ENCODE measurements at places on chromosomes 16 and 17.

DNA sequence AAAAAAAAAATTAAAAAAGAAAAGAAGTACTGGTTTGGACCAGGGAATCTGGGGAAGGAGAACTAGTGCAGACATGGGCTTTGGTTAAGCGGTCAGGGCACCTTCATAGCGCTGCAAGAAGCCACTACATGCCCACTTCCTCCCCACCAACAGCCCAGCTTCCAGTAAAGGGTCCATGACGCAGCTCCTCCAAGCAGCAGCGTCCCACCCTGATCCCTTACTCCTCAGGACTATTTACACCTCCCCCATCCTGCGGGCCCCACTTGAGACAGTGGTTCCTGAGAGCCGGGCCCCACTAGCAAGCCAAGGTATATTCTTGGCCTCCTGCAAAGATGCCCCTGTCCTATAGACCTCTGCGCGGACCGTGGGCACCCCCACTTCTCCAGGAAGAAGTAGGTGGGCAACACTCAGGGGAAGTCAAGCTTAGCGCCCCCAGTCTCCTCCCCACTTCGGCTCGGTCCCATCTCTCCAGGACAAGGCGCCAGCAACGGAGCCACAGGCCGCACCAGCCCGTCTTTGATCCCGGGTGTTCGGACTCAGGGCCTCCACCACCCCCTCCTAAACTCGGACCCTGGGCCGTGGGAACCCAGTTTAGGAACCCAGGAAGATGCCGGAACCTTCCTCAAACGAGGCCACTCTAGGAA, 913 bp upstream of the PRR14 start:
- DNase-seq = no peak

GRCh38 chr17:68127914-68128313, 92.4 kb downstream of the KPNA2 start:
- DNase-seq = no peak

DNA sequence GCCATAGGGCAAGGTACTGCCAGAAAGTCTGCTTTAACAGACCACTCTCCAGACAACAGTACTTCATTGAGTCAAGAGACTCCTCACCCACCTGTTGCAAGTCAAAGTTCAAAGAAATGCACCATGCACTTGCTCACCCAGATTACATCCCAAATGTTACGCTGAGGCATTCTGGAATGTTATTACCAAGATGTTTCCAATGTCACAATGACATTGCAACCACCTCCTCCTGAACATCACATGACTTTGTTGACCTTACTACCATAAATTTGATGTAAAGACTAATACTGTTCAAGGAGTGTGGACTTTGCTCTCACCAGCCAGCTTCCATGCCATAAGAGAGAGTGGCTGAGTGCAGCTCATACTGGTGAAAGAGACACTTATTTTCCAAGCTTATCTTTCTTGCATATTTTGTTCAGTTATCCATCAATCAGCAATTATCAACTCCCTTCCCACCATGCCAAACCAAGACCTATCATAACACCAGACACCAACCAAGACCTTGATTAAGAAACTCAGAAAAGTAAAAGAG, 58.5 kb upstream of the BCAR1 start:
- DNase-seq = no peak

GRCh38 chr16:89275837-89276720, 58.6 kb downstream of the ZNF778 start:
- no peak for DNase-seq

GRCh38 chr17:34756637-34757021, 177.2 kb downstream of the TMEM132E start:
- DNase-seq = no peak

DNA sequence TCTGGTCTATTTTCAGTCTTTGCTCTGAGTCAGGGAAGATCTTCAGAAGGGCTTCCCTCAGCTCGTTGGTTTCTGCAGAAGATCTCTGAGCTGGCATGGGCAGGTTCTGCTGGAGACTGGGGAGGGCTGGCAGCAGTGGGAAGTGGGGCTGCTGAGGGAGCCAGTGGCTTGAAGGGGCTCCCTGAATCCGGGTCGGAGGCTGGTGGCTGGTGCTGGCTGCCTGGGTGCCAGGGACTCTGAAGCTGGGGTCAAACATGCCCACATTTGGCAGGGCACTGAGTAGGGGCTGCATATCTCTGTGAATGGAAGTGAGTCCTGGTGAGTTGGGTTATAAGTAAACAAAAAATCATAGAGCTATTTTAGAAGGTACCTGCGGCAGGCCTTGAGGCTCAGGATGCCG, 67.0 kb downstream of the N4BP1 start:
- DNase-seq = no peak

DNA sequence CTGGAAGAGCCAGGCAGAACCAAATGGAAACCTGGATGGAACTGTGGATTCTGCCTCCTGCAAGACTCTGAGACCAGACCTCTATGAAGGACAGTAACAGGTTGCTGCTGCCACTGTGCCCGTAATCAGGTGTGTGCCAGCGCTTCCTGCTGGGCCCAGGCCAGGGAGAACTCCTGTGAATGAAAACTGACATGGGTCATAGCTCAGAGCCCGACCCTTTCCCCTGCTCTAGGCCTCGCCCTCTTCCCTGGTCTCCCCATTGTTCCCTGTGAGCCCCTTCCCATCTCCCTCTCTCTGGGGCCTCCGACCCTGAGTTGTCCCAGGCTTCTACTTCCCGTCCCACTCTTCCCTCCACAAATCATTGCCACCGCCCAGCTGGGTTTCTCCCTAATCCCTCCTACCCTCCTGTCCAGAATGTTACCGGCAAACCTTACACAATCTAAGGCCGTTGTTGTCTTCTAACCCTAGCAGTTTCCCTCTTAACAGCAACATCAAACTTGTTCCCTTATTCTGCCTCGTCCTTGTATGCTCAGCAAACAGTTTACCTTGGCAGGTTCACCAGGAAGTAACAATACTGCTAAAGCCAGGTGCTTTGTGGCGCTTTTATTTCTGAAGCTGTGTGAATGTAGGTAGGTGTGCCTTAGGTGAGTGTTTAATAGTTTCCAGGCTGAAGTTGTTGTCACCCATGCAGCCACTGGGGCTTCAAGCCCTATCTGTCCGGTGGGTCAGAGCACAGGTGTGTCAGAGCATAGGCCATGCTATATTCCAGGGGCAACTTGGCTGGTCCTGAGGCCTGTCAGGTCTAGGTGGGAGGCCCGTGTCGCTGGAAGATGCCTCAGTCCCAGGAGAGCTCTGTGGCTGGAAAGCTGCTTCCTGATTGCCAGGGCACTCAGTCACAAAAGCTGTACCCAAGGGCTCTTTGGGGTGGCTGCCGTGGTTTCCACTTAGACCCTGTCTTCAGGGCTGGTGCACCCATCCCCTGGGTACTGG, 32.0 kb downstream of the SMPD3 start:
- DNase-seq = peak; percentile 98

DNA sequence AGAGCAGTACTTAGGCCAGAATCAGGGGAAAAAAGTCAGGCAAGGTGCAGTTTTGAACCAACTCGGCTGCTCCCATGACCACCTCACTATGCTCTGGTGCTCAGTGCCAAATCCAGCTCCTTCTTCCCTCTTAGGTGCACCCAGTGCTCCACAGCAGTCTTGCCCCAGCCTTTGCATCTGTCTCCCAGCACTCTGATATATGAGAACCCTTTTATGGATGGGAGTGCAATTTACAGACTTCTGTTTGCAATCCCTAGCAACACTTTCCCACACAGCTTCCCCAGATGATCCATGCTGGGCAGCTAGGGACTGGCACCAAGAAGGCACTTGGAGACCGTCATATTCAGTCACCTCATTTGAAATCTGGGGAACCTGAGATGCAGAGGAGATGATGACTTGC, 267.9 kb upstream of the CCL2 start:
- peak; percentile 2 for DNase-seq

DNA sequence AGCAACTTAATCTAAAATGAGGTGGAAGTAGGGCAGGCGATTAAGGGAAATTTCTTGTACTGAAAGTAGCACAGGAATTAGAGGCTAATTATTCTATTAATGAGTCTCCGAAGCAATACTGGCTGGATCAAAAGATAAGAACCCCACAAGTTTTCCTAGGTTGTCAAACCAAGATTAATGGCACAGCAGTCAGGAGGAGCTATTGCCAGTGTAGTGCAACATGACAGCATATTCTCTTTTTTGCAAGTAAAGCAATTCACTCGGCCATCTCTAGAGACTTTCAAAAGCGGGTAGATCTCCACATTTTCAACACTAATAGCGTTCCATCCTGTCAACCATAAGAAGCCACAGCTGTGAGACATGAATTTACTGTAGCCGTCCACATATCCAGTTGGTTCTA, 81.2 kb downstream of the CYB561 start:
- DNase-seq = no peak

GRCh38 chr17:33493566-33493965, 200.5 kb upstream of the ASIC2 start:
- no peak for DNase-seq

DNA sequence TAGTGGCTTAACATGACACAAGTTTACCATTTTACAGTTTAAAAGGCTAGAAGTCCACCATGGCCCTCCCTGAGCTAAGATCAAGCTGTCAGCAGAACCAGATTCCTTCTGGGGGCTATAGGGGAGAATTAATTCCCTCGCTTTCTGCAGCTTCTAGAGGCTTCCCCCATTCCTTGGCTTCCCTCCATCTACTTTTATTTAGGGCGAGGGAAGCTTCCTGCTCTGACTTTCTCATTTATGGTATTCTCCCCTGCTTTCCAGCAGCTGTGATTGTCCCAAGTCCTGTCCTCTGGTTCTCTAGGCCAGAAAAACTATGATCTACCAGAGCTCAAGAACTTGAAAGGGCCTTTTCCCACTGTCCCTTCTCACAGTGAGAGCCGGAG, 4.3 kb downstream of the CETP start:
- no peak for DNase-seq

- no peak for DNase-seq
Measured at GRCh38 chr16:88005968-88006367, 54.7 kb downstream of the BANP start.

- DNase-seq = peak; percentile 26
Measured at GRCh38 chr16:52548261-52549010, 1.5 kb upstream of the TOX3 start.

- DNase-seq = peak; percentile 46
Measured at GRCh38 chr16:85192238-85193114, 80.2 kb upstream of the CIBAR2 start.

DNA sequence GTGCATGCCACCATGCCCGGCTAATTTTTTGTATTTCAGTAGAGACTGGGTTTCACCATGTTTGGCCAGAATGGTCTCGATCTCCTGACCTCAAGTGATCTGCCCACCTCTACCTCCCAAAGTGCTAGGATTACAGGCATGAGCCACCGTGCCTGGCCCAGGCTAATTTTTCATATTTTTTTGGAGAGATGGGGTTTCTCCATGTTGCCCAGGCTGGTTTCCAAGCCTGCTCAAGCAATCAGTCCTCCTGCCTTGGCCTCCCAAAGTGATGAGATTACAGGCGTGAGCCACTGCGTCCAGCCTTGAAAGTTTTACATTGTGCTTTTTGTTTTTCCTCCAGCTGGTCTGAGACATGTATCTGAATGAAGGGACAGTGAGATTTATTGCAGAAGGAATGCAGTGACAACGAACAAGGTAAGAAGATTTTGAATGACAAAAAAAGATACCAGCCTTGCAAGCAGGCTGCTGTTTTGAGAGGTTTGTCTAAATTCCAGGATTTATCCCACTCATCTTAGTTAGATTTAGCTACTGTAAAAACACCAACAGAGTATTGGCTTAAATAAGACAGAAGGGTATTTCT, 3.4 kb upstream of the ENGASE start:
- no peak for DNase-seq

DNA sequence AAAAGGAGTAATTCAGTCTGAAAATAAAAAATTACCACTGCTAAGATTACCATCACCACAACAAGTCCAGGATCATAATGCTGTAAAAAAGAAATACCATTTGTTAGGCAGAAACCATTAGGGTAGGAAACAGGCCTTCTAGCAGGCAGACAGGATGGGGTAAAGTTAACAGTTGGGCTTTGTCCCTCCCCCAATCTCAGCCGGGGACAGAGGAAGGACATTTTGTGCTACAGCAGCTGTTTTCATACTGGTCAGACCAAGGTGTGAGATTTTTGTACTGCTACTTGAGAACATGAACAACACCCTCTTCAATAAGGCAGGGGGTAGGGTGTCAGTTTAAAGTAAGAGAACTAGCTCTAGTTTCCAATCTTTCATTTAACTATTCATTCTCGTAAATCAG, 49.2 kb upstream of the ITGA2B start:
- DNase-seq = no peak

DNA sequence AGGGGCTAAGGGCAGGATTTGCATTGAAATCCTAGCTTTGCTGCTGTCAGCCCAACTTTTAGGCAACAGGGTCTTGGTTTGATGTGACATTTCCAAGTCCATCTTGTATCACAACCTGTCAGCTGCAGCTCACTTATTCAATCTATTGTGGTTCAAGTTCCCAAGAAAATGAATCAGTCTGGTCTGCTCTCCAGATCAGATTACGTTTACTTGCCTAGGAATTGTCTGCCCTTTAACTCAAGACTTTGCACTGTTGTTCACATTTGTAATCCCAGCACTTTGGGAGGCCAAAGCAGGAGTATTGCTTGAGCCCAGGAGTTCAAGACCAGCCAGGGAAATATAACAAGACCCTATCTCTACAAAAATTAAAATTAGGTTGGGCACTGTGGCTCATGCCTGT, 10.0 kb downstream of the STX4 start:
- no peak for DNase-seq

DNA sequence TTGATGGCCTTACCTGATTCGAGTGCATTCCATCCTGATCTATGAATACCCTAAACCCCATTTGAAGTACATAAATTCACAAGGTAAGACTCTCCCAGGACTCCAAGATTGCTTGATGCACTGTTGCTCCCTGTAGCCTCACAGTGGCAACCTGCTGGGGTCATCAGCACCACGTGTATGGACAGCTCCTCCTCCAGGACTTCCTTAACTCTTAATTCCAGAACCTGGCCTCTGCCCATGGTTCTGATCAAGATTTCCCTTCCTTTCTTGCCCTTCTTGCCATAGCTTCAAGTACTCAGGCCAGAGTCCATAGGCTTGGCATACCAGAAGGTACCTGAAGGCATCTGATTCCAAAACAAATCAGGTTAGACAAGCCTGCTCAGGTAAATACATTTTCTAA, 34.0 kb upstream of the NLK start:
- DNase-seq = no peak

- no peak for DNase-seq
Measured at GRCh38 chr17:62078009-62078408, 12.9 kb upstream of the MED13 start.

DNA sequence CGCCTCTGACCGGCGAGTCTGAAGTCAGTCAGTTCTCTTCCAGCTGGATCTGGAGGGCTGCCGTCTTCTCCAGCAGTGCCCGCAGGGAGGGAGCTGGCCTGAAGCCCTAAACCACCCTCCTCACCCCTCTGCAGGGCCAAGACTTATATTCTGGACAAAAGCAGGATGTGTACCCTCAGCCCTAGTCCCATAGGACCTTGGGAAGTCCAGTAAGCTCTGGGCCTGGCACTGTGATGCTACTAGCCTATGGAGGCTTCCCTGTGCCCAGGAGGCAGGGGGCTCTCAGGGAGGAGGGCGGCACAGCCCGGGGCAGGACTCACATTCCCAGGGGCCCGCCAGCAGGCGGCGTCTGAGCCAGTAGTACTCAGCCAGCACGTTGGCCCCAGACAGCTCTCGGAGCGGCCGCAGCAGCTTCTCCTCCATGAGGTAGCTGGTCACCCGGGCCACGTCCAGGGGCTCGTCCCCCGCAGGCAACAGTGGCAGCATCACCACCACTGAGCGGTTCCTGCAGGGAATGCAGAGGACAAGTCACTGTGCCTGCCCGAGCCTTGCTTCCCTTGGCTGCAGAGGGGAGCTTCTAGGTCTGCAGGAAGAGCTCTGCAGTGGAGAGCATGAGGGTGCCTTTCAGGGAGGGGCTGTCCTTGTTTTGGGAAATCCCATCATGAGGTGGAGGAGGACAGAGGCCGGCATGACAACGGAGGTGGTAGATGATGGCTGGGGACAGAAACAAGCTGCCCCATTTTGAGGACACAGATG, 41.7 kb downstream of the RMI2 start:
- no peak for DNase-seq

GRCh38 chr17:65235284-65235683, 98.1 kb downstream of the RGS9 start:
- no peak for DNase-seq

Data from DMS153 (cell line).